WTC11 (cell line): ENCODE measurements at places on chromosomes 2 and 18. TPM values are rescaled to one million over a fixed set of nuclear protein-coding genes. Genes with fewer than 3 reads are reported as not detected.
A peak's percentile ranks its signal among the peaks of the same experiment; 100 is the strongest.

The GCG gene
- 0.14 TPM in 1 of 3 replicates, not detected in the others for total RNA-seq

The VPS54 gene
- total RNA-seq = 12.4 to 14.6 TPM (median 13.5 TPM) in 3 replicates

The SPDYA gene
- 0.30 to 0.61 TPM (median 0.46 TPM) in 3 replicates for total RNA-seq

The IL1R1 gene
- total RNA-seq = 0.37 to 0.78 TPM (median 0.55 TPM) in 3 replicates

The RAB12 gene
- 56.1 to 69.3 TPM (median 58.1 TPM) in 3 replicates for total RNA-seq

The SIGLEC15 gene
- 0.30 to 0.48 TPM in 2 of 3 replicates, not detected in the other for total RNA-seq

The UGT1A4 gene
- 0.14 to 0.22 TPM in 2 of 3 replicates, not detected in the other for total RNA-seq

DNA sequence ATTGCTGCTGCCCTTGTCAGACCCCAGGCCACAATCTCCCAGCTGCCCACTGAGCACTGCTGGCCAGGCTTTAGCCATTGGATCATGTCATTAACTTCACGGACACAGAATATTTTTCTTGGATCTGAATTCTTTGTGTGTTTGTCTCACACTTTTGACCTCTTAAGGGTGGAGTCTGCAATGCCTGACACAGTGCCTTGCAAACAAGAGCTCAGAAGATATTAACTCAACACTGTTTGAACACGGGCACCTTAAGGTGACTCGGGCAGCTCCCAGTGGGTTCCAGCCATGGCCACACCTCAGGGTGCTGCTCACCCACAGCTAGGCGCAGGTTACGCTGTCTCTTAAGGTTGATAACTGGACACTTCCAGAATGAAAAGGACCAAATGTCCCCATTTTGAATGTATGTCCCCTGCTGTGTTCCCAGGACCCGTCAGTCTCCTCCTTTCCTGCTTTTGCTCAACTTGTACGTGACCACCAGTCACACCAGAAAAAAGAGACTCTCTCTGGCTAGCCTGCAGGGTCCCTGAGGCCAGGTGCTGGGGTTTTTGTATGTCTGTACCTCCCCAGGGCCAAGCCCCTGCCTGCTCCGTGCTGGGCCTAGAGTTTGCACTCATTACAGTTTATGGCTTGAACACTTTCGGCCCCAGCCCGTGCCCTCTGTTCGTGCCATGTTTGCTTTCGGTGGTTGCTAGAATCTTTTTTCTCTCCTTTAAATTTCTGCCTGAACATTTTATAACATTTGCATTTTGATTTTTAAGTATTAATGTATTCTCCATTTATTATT is 33.4 kb upstream of the TMEM131 start:
- no peak for DNase-seq
- H3K36me3 ChIP-seq = no peaks in the 10 kb centered on the region
- no peak overlapping the region for H3K4me3 ChIP-seq
- no peak overlapping the region for H3K27ac ChIP-seq
- peaks cover 9% of the 10 kb centered on the region for H3K4me1 ChIP-seq

GRCh38 chr2:239262484-239263230 is 138.2 kb downstream of the HDAC4 start:
- DNase-seq = no peak
- peak overlapping the region; percentile 49; the same call in 1 of the 2 replicates for H3K27ac ChIP-seq
- peaks cover 32% of the 10 kb centered on the region for H3K4me1 ChIP-seq
- no peak overlapping the region for H3K4me3 ChIP-seq
- peaks cover 13% of the 10 kb centered on the region for H3K36me3 ChIP-seq

- no peak overlapping the region for H3K27ac ChIP-seq
- DNase-seq = no peak
- H3K4me1 ChIP-seq = no peaks in the 10 kb centered on the region
Measured at GRCh38 chr2:107376909-107377308, 449.8 kb upstream of the RGPD4 start.

- no peaks in the 10 kb centered on the region for H3K36me3 ChIP-seq
- DNase-seq = no peak
- peaks cover 13% of the 10 kb centered on the region for H3K4me1 ChIP-seq
- H3K4me3 ChIP-seq = no peak overlapping the region
- H3K27me3 ChIP-seq = no peaks in the 10 kb centered on the region
- H3K27ac ChIP-seq = no peak overlapping the region
Measured at GRCh38 chr2:172969166-172969565, 106.5 kb upstream of the MAP3K20 start.

DNA sequence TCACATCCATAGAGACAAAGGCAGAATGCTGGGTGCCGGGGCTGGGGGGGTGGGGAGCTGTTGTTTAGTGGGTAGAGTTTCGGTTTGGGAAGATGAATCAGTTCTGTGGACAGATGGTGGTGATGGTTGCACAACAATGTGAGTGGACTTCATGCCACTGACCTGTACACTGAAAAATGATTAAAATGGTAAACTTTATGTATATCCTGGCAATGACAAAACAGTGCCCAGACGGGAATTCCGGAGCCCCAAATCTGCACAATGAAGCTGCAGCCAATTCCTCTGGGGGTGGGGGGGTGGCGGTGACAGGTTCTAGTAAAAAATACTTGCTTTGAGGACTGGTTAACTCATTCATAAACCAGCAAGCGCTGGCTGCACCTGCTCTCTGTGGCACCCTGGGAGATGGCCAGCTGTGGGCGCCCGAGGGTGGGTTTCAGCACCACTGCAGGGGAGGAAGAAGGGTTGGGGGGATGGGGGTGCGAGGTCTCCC is 81.8 kb upstream of the HPCAL1 start:
- no peaks in the 10 kb centered on the region for H3K27me3 ChIP-seq
- no peaks in the 10 kb centered on the region for H3K36me3 ChIP-seq

GRCh38 chr2:213679894-213680293 is 395.6 kb downstream of the SPAG16 start:
- no peaks in the 10 kb centered on the region for H3K4me1 ChIP-seq
- peaks cover 62% of the 10 kb centered on the region for H3K36me3 ChIP-seq
- no peak overlapping the region for H3K27ac ChIP-seq
- no peak for DNase-seq
- H3K4me3 ChIP-seq = no peak overlapping the region

- peaks cover 8% of the 10 kb centered on the region for H3K4me1 ChIP-seq
- H3K36me3 ChIP-seq = no peaks in the 10 kb centered on the region
- DNase-seq = no peak
- no peak overlapping the region for H3K27ac ChIP-seq
Measured at GRCh38 chr2:20525041-20526035, 78.5 kb downstream of the RHOB start.

DNA sequence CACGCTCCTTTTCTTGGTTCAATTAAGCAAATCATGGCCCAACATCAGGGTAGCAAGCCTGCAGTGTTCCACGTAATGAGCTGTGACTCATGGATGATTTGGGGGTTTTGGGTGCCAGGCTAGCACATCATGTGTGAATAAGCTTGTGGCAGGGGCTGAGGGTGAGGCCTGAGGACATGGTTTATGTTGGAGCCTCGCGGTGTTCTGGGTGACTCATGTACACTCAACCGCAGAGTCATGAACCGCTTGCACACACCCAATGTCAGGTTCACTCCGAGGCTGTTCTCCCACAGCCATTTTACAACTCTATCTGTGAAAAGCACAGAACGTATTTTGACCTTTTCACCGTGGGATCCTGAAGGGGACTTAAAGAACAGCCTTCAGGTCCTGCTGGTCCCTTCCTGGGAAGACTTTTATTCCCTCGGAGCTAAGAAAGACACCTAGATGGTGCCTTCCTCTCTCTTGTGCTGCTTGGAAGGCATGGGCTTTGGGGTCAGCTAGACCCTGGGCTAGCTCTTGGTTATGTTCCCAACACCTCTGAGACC is 139.9 kb upstream of the ZEB2 start:
- no peak for DNase-seq
- H3K27ac ChIP-seq = no peak overlapping the region
- H3K36me3 ChIP-seq = no peaks in the 10 kb centered on the region

- no peak for DNase-seq
- H3K4me1 ChIP-seq = no peaks in the 10 kb centered on the region
- H3K27me3 ChIP-seq = no peaks in the 10 kb centered on the region
- H3K36me3 ChIP-seq = no peaks in the 10 kb centered on the region
- H3K27ac ChIP-seq = no peak overlapping the region
Measured at GRCh38 chr2:181352158-181352557, 105.0 kb upstream of the ITGA4 start.

DNA sequence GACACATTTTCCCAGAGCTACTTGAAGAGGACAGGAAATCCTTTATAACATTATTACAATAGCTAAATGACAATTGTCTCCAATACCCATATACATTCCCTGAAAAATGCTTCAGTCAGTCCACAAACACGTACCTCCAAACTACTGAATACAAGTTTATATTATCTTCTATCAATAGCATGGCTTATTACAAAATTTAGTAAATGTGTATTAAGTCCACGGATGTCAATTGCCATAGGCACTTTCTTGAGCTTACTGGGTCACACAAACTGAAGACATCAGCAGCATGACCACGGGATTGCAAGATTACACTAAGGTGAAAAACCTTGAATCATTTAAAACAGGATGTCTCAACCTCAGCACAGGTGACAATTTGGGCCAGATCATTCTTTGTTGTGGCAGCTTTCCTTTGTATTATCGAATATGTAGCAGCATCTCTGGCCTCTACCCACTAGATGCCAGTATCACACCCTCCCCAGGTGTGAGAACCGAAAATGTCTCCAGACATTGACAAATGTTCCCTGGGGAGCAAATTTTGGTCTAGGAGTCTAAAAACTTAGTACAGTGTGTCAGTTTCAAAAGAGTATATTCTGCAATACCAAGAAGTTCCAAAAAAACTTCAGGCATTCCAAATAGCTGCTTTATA is 1.4 kb downstream of the MBD2 start:
- no peak for DNase-seq
- H3K4me3 ChIP-seq = peak overlapping the region; percentile 90
- H3K27ac ChIP-seq = peak overlapping the region; percentile 49
- H3K36me3 ChIP-seq = peaks cover 6% of the 10 kb centered on the region
- H3K4me1 ChIP-seq = peaks cover 48% of the 10 kb centered on the region

DNA sequence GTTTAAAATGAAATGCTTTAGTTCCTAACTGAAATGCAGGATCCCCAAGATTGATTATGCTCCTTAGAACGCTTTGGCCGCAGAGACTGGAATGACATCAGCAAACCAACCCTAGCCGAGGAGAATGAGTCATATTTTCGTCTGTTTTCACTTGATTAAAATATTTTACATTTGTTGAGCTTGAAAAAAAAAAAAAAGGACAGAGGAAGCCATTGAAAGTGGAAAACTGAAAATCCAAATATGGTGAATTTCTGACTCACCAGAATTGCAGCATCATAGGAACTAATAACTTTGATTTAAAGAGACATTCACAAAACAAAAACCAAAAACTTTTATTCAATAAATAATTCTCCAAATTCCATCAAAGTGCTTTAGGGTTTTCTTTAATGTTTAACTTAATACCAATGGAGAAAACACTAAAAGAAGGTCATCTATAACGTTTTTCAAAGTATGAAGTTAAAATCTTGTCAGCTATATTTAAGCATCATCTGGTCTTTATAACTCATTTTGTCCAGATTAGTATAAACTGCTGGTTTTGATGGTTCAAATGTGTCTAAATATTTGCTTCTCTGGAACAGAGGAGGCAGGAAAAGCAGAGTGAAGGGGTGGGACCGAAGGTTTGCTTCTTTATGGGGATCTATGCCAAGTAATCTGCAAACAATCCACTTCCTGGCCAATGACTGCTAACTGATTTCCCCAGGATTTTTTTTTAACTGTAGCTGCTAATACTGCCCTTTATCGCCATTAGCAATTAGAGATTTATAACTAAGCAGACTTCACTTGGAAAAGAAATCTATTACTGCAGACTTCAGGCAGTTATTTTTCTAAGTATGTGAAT is 30.9 kb upstream of the COL5A2 start:
- no peak overlapping the region for H3K4me3 ChIP-seq
- DNase-seq = no peak
- no peaks in the 10 kb centered on the region for H3K36me3 ChIP-seq
- no peaks in the 10 kb centered on the region for H3K27me3 ChIP-seq
- H3K4me1 ChIP-seq = peaks cover 51% of the 10 kb centered on the region
- peak overlapping the region; percentile 22; the same call in 1 of the 2 replicates for H3K27ac ChIP-seq

DNA sequence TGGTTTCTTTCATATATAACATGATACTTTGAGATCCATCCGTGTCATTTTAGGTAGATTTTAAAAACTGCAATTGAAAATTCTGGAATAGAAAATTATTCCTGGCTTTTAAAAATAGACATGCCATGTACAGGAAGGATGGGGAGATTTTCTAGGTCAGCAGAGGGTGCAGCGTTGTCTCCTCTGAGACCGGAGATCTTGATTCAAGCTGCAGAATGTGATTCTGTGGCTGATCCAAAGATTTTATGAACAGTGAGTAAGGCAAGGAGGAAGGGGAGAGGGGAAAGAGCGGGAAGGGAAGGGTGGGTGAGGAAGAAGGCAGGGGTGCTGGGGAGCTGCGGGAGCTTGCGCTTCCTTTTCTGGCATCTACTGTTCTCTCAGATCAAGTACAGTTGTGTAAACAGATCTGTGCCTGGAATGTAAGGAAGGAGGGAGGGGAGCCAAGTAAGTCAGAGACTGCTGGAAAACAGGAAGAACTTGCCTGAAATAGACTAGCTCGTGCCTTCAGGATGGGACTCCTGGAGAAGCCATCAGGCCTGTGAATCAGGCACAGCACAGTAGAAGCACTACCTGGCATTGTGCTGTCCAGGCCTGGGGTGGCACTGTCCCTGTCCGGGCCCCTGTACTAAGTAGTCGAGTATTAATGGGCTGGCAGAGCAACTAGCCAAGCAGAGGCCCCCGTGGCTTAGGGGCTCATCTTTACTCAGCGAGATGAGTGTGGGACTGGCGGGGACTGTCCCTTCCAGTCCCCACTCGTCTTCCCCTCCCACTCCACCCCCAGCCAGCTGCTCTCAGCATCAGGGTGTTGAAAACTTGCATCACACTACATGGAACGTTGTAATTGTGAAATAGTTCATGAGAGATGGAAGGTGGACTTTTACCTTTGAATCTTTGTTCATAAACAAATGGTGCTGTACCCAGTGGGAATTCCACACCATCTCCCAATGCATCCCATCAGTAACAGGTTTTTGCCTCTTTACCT is 163.5 kb downstream of the UXS1 start:
- H3K27me3 ChIP-seq = no peaks in the 10 kb centered on the region
- no peak overlapping the region for H3K27ac ChIP-seq
- H3K36me3 ChIP-seq = no peaks in the 10 kb centered on the region
- DNase-seq = no peak

GRCh38 chr18:66550366-66550765 is 53.5 kb downstream of the CDH19 start:
- no peaks in the 10 kb centered on the region for H3K4me1 ChIP-seq
- no peaks in the 10 kb centered on the region for H3K27me3 ChIP-seq
- no peaks in the 10 kb centered on the region for H3K36me3 ChIP-seq
- H3K27ac ChIP-seq = no peak overlapping the region; the same call in 1 of the 2 replicates
- no peak for DNase-seq

GRCh38 chr18:43800584-43800983 is 523.3 kb upstream of the SYT4 start:
- H3K27ac ChIP-seq = no peak overlapping the region
- DNase-seq = no peak
- H3K27me3 ChIP-seq = no peaks in the 10 kb centered on the region
- peaks cover 15% of the 10 kb centered on the region for H3K4me1 ChIP-seq
- no peak overlapping the region for H3K4me3 ChIP-seq

DNA sequence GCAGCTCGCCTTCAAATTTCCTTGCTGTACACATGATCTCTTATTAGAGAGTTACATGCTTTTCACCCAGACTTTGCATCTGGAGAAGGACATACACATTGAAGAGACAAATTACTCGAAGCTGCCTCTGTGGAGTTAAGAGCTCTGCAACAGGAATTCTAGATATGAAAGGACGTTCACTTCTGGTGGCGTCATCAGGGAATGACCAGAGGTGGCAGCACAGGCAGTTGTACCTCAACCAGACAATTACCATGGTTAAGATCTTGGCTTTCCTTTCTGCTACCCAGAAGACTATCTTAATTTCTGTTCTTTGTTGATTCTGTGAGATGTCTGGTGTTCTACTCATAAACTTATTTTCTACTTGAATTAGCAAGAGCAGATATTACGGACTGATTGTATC is 39.1 kb upstream of the MC4R start:
- H3K27me3 ChIP-seq = no peaks in the 10 kb centered on the region
- H3K4me1 ChIP-seq = peaks cover 8% of the 10 kb centered on the region
- DNase-seq = peak; percentile 29
